ENCODE measurements at places on chromosomes 1 and 21.

DNA sequence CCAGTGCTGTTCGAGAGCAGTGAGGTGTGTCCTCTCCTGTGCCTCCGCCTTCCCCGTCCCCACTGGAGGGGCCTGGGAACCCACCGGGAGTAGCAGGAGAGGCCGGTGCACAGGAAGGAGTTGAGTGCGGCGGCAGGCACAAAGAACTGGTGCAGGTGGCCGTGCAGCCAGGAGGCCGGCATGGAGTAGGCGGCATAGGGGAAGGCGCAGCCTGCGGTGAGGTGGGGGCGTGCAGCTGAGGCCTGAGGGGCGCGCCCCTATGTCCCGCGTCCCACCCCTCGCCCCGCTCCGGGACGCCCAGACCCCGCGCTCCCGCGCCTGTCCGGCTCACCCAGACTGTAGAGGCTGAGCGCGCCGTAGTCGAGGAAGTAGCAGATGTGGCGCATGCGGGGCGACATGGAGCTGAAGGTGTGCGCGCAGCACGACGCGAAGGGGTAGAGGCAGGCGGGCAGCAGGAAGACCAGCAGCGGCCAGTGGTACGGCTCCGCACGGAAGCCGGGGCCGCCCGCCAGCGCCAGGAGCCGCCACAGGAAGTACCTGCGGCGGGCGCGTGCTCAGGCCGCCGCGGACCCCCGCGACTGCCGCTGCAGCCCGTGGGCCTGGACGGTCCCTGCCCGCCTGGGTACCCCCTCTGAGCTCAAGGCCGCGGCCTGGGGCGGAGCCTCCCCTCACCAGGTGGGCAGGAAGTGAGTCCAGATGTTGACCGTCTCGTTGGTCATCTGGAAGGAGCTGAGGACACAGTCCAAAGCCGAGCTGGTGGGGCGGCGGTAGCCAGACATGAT lies 2.2 kb downstream of the PAQR6 start:
- no peak for DNase-seq

DNA sequence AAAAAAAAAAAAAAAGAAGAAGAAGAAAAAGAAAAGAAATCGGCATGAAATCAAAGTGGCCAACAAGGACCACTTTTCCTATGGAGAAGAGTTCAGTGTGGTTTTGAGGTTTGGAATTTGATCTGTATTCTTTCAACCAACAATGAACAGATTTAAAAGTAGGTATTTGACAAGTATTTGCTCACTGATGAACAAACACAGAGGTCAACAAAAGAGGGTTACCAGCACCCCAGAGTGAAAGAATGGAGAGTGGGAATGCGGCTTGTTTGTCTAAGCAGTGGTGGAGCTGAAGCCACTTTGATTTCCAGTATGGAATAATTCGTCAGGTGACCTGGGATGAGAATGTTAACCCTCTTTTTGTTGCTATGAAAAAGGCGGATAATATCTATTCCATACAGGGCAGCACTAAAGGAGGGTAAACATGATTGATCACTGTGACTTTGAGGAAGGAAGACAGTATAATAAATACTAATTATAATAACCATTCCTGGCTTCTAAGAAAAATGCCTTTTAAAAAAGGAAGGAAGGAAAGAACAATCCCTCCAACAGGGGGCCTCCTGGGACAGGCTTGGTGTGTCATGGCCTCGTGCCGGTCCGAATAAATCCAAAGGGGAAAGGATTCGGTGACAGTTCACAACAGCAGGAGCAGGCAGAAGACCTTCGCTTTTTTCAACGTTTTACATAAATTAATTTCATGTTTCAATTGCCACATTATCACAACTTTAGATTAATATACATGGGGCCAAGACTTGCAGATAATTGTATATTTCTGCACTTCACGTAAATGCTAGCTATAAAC lies 37.2 kb upstream of the SIM2 start:
- DNase-seq: peak; percentile 19

DNA sequence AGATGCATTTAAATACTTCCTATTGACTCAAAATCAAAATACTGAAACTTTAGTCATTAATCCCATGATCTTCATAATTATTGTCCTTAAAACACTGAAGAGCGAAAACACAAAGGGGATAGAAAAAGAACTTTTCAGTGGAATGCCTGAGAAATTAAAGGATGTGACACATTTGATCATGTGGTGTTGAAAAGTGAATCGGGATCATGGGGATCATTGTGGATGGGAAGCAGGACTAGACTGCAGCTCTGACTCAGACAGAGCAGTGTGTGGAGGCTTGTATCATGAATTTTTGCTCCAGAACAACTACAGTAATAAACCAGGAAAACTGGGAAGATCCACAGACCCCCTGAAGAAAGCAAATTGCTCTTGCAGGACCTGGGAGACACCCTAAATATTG lies 161.1 kb upstream of the CXADR start:
- DNase-seq: no peak

- DNase-seq: no peak
These were observed 24.7 kb downstream of the IFFO2 start for GRCh38 chr1:18931730-18932129.

- no peak for DNase-seq
These were observed 125.9 kb upstream of the VAMP3 start for GRCh38 chr1:7644961-7645750.

DNA sequence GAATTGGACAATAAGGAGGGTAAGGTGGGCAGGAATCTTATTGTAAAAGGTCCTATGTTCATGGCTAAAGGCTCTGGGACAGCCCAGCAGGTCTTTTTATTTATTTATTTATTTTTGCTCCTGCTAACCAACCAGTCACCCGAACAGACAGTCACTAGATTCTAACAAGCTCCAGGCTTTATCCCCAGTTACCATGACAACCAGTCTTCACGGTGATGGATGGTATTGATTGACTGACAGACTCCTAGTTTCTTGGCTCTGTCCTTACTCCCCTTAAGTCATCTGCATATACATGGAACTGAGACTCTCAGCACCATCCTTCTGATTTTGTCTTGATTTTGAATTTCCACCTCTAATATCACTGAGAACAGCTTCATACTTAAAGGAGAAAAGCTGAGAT lies 44.3 kb downstream of the C8A start:
- no peak for DNase-seq

DNA sequence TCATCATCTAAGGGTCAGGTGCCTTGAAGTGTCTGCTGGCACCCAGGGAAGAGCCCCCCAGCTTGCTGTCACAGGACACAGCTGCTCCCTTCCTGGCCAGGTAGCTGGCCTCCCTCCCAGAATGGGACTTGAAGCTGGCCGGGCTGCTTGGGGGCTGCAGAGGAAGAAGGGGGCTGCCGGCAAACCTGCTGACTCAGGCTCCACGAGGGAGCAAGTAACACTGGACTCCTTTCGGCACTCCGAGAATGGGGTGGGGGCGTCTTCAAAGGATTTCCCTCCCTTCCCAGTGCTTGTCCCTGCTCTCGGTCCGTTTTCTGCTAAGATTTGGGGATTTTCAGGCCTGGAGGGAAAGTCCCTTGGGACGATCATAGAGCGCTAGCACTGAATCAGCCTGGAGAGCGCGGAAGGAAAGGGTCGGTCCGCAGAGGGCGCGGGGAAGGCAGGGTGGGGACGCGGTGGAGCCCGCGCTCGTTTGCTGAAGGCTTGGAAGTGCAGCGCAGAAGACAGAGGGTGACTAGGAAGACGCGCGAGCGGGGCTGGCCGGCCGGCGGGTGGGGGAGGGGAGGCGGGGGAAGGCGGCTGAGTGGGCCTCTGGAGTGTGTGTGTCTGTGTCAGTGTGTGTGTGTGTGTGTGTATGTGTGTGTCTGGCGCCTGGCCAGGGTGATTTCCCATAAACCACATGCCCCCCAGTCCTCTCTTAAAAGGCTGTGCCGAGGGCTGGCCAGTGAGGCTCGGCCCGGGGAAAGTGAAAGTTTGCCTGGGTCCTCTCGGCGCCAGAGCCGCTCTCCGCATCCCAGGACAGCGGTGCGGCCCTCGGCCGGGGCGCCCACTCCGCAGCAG lies at the start of gene CSF1:
CSF1 (plus strand) TSS at position 727 of the 840 bp plus-strand sequence. CDS start 175 bp downstream, outside the sequence.
- peak; percentile 42 for DNase-seq
